Left lobe of liver (tissue), 2 donors: ENCODE measurements at places on chromosomes 2 and 18. TPM values are rescaled to one million over a fixed set of nuclear protein-coding genes. Genes with fewer than 3 reads are reported as not detected.

GRCh38 chr2:200604571-200605255, 18.9 kb downstream of the AOX1 start:
- no peak for DNase-seq

Gene CYTIP
- 1.1 TPM for total RNA-seq

- DNase-seq: no peak
Measured at GRCh38 chr2:127080938-127081755, 25.8 kb downstream of the BIN1 start.

Gene ARL4C
- 3.0 TPM for total RNA-seq
